ENCODE measurements at places on chromosomes 7 and 10.

GRCh38 chr7:1049801-1050200 is 5.5 kb downstream of the GPR146 start:
- DNase-seq, result no peak

GRCh38 chr10:4607681-4608080 is 218.3 kb upstream of the AKR1E2 start:
- DNase-seq, result no peak

DNA sequence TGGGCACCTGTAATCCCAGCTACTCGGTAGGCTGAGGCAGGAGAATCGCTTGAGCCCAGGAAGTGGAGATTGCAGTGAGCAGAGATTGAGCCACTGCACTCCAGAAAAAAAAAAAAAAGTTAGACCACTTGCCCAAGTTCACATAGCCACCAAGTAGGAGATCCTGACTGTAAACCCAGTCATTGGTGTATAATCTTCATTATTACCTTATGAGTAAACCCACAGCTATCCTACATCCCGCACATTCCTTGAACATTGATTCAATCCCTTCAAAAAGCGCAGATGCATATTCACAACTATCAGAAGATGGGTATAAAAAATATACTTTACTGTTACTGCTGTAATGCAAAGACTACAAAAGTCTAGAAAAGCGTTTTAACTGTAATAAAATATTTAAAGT is 512.9 kb downstream of the SUGCT start:
- no peak for DNase-seq

DNA sequence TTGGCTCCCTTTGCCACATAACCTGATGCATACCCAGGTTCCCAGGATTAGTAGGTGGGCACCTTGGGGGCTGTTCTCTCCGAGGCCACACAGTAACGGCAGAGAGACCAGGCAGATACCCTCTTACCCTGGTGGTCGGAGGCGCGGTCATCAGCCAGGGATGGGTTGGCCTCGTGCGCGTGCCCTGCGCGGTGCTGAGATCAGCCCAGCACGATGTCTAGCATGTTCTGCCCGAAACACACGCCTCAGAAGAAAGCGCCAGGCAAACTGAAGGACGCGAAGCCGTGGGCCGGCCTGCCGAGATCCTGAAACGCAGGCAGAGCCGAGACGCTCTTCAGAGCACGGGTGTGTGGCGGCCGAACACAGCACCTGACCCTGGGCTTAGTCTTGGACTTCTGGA is 34.7 kb upstream of the CFAP46 start:
- DNase-seq, result no peak

GRCh38 chr7:29247224-29247962 is 52.8 kb downstream of the CHN2 start:
- DNase-seq, result no peak

DNA sequence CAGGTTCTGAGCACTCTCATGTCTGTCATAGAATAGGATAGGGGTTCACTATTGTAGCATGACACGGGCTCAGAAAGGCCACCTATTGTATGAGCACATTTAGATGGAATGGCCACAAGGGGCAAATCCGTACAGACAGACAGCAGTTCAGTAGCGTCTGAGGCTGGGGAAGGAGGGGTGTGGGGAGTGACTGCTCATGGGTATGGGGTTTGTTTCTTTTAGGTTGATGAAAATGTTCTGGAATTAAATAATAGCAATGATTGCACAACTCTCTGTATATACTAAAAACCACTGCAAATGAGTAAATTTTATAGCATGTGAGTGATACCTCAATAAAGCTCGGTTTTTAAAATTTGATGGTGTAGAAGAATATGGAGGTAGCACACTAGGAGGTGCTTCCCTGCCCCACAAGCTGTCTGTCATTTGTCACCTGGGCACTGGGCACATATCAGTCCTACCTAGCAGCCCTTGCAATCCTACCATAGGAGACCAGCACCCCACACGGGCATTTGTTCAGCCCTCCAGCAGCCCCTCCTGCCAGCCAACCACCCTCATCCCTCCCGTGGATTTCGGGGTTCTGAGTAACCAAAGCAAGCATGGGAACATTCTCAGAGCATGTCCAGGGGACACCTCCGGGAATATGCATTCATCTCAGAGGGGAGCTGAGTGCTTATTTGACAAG is 35.2 kb downstream of the KCNMA1 start:
- DNase-seq, result no peak

DNA sequence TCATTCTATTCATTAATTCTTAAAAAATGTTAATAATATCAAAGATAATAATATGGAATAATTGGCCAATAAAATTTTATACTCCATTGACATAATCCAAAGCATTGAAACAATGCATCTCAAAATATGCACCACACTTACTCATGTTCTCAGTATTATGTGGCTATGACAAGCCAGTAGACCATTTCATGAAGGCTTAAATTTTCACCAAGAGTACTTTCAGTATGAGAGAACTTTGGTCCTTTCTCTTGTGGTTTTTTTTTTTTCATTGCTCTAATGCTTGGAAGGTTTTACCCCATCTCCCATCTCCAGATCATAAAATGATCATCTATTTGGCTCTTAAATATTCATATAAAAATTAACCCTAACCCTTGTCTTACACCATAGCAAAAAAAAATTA is 45.5 kb upstream of the TMEM140 start:
- DNase-seq, result peak; percentile 59

- no peak for DNase-seq
These were observed 76.8 kb downstream of the CTBP2 start for GRCh38 chr10:125083576-125083920.

DNA sequence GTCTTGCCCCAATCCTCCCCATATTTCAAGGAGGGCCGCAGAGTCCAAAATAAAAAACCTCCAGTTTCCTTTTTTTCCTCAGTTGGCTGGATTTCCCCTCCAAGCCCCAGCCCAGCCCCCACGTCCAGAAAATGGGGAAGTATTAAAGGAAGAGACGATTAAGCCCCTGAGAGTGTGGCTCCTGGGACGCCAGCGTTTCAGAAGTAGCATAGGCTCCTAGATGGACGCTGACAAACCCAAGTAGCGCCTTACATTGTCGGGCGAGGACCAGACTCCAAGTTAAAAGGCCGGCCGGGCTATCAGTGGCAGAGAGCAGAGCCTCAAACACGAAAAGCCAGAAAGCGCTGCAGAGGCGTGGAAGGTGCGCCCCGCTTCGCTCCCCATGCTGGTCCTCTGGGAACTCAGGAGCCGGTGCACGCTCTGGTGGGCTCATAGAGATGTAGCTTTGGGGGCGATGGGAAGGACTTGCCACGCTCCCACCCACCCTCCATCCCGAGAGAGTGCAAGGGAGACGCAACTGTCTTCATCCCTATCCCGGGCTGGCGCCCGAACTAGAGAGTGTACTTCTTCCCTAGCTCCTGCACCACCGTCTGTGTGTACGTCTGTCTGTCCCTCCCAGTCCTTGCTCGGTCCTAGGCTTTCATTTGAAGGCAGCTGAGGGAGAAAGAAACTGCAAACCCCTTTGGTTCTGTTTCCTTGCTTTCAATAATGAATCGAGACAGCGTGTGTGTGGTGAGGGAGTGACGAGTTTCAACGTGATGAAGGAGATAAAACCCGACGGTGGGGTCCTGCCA is 6.3 kb upstream of the EMX2 start:
- no peak for DNase-seq

DNA sequence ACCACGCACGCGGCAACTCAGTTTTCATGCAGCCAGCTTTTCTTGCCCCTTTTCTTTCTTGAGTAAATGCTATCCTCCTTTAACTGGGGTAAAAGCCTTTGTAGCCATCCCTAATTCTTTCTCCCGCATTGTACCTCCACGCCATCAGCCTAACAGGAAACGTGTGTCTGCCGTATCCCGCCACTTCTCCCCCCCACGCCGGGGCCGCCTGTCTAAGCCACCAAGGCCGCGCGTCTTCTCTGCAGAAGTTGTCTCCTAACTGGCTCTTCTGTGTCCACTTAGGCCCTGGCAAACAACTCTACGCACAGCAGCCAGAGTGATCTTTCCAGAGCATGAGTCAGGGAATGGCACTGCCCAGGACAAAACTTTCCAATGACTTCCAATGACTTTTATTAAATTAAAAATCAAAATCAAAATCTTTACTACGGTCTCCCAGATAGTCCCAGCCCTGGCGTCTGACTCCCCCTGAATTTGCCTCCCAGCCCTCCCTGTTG is 74.6 kb downstream of the XRCC2 start:
- DNase-seq, result no peak

DNA sequence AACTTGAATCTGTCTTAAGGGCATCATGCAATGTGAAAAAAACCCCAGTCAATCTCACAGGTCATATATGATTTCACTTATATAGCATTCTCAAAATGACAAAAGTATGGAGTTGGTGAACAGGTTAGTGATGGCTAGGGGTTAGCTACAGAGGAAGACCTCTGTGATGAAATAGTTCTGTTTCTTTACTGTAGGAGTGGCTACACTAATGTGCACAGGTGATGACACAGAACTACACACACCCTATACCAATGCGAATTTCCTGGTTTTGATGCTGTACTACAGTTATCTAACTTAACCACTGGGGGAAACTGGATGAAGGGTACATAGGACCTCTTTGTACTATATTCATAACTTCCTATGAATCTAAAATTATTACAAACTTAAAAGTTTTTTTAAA is 541.8 kb downstream of the PARD3 start:
- no peak for DNase-seq

All from GM12865 (cell line).